ENCODE measurements at places on chromosomes 12 and 14.

DNA sequence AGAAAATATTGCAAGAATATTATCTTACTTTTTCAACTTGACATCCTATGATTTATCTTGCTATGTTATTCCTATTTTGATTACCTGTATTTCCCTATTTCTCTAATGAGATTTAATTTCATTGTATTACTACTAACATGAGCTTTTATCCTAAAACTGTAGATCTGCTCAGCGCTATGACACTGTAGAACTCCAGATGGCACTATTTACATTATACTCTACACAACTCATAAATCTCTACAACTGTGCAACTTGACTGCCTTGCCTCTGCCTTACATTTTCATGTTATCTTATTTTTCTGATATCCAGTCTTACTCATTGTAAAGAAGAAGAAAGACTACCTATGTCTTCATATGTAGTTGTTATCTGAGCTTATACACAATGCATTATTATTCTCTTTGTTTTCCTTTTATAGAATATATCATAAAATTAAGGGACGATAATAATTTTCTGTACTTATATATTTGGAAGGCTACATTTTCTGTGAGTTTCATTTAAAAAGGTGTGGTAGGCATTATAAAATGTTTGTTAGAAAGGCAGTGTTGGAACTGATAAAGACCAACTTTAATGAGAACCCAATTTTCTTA lies 24.1 kb downstream of the NUP37 start:
- DNase-seq, result no peak

DNA sequence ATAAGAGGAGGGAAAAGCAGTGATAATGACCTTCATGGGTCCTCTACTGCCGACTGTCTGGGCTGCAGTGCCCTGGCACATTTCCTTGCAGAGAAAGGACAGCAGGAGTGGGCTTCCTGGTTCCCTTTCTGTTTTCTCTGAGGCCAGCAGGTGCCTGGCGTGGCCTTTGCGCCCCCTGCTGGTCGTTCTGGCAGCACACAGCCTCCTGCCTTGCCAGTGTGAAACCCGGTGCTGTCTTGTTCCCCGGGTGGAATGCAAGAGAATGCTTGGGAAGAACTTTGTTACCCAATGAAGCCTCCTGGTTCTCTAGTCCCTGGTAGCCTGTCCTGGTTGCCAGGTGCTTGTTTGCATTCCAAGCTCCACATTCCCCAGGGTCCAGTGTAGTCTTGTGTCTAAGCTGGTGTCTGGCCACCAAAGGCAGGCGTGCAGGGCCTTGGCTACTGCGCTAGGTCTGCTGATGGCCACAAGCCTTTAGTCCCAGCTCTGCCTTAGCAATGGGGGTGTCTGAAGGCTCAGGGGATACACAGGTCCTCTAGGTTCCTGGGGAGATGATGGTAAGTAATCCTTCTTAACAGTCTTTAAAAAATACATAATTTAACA lies 1392.4 kb upstream of the TMEM132C start:
- no peak for DNase-seq

DNA sequence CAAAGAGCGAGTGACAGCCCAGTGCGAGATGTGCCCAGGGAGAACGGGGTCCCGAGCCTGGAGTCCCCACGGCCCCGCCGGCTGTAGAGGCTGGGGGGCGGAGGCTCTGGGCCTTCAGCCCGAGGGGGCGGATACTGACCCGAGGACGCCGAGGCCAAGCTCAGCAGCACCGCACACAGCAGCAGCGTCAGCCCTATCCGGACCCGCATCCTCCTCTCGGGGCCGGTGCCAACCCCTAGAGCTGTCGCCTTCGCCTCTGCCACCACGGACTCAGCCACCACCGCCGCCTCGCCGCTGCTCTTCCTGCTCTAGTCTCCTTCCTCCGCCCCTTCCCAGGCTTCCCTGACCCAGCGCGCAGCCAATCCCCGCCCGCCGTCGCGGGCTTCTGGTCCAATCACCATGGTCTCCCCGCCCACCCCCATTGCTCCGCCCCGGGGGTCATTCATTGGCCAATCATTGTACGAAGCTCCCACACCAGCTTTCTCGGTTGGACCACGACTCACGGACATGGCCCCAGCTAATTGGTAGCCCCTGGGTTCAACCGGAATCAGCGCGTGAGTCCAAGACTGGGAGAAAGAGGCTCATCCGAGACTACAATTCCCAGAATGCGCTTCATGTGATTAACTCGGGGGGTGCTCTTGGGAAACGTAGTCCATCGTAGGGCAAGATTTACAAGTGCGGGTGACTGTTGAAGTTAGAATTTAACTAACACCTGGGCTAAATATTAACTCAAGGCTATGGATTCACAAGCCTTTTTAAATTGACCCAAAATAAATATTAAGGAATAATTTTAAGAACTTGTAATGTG lies at the start of gene SEL1L:
Gene SEL1L, minus strand, starts transcription at position 318 of the 808 bp plus-strand sequence. Its CDS starts 109 bp downstream, at position 209.
- DNase-seq, result peak; percentile 99

DNA sequence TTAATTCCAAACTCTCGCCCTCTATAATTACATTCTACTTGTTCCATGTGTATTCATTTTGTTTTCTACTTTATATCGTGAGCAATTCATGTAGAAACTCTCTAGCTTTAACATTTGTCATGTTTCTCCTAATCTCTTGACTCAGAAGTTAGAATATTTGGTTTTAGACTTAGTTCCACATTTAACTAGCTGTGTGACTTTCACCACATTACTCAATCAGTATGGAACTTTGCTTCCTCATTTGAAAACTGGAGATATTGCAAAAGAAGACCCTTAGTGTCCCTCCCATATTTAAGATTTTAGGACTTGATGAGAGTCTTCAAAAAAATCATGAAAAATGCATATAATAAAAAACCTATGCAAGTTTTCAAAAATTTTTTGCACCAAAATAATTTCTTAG lies 447.5 kb downstream of the GXYLT1 start:
- DNase-seq, result no peak

- DNase-seq, result no peak
These were observed 9.2 kb downstream of the FOXN4 start for GRCh38 chr12:109299849-109300248.

DNA sequence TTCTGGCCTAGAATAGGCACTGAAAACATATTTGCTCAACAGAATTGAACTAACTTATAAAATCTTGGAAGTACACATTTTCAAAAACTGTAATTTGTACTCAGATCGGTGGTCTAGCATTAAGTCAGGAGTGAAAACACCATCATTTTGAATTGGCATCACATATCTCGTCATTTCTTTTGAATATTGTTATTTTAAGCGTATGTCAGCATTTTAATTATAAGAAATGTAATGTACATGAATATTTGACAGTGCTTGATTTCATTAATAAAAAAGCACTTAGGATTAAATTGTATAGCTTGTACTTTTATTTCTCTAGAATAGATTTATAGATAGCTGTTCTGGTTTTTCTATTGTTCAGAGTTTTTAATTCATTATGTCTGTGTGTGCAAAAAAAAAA lies 892.2 kb downstream of the BCL11B start:
- no peak for DNase-seq

- DNase-seq, result no peak
These were observed 22.2 kb downstream of the JAG2 start for GRCh38 chr14:105146181-105146975.

DNA sequence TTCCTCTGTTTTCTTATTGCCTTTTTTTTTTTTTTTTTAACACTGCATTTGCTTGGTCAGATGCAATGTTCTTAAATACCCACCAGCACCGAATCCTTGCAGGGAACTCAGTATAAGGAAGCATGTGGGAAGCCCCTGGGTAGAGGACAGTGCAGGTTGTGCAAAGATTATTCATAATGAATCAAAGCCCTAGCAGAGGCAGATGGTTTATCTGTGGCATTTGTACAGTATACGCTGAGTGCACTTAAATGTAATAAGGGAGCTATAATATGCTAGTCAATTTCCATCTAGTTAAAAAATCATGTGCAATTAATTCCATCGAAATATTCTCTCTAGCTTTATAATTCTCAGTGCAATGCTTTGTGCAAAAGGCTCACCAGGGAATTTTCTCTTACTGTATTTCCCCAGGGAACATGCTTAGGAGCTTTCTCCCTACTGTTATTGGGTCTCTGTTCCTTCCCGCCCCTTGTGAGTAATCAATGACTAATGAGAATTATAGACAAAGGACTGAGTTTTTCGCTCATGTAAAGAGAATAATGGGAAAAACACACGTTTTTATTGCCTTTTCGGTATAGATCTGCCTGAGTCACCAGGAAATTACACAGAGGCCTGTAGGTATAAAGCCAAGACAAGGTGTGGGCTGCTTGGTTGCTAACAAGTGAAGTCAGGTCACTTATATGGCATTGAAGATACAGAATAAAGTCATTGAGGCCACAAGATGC lies 1214.3 kb upstream of the TMEM132C start:
- no peak for DNase-seq

DNA sequence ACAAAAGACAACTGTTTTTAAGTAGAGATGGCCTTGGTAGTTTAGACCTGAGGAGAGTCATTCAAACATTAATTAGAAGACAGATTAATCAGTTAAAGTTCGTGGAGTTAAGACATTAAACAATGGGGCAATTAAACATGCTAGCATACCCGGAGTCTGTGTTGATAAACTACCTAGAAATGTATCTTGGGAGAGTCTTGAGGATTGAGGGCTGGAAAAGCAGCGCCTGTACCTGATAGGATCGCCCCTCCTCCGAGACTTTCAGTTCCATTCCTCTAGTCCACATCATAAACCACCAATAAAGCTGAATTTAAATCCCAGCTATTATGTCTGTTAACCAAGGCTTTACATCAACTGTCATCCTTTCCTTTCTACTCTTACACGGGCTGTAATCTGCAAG lies 1.0 kb upstream of the KRAS start:
- no peak for DNase-seq

GRCh38 chr12:26273811-26274210 lies 78.4 kb downstream of the SSPN start:
- DNase-seq, result no peak

GRCh38 chr14:98598576-98598975 lies 673.4 kb downstream of the BCL11B start:
- DNase-seq, result no peak

DNA sequence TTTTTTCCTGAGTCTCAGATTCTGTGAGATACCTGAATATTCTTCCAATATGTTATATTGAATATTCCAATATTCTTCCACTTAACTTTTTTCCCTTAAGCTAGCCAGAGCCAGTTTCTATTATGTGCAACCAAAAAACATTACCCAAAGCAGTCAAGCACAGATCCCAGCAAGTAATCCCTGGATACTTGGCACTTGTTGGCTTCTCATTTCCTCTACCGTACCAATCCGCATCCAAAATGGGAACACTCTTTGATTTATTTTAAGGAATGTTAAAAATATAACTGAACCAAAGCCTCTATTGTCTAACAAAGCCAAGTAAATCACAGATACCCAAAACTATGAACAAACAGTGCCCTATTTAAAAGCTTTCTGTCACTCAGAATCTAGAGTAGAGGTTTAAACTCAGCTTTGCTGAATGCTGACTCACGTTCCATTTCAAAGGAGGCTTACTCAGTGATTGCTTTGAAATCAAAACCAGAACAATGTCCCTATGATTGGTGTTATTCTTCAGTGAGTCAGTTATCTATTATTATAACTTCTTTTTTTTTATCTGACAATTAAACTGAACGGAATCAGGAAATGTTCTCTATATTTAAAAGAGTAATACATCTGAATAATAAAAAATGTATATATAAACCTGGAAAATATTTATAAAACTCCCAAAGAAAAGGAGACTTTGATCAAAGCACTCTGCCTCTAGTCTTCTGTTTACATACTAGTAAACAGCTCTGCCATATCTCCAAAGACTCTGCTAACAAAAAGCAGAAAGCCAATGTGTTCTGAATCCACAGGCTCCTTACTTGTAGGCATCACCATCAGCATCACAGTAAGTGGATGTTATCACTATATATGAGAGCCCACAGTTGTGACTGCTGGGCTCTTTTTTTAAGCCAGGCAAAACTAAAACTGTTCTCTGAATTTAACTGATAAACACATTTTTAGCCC lies 360.8 kb downstream of the CCDC91 start:
- no peak for DNase-seq

DNA sequence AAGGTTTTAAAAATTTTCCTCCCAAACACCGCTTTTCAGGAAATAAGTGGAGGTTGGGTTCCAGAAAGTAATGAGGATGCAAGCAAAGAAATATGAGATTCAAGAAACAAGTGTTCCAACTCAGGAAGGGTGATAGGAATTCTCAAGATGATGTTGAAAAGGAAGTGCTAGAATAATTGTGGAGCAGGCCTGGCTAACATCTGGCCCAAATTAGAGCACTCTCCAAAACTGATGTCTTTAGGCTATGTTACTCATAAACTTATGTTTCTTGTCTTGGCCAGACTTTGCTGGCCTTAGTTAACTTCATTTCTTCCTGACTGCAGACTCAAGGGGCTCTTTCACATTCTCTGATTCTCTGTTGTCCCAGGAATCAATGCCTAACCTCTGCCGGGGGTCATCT lies 116.3 kb downstream of the TMTC3 start:
- no peak for DNase-seq

DNA sequence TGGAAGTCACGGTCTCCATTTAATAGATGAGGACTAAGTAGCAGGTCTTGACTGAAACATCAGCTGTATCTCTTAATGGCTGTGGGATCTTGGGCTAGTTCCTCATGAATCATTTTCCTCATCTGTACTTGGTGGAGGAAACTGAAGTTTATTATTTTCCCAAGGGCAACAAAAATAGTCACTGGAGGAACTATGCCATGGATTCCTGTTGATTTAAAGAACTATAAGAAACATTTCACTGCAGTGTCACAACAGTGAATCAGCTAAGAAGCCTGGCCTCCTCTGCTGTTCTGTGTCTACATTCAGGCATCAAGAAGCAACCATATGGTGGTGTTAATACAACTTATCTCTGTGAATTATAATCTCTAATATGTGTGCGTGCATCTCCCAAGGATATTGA lies 200.5 kb downstream of the STXBP6 start:
- no peak for DNase-seq

GRCh38 chr12:12032260-12032791 lies 38.4 kb upstream of the BCL2L14 start:
- no peak for DNase-seq

- no peak for DNase-seq
These were observed 38.6 kb downstream of the EID3 start for GRCh38 chr12:104342147-104342546.

GRCh38 chr12:123064366-123064765 lies 83.9 kb downstream of the ARL6IP4 start:
- DNase-seq, result no peak

- no peak for DNase-seq
These were observed 12.9 kb downstream of the RIOX1 start for GRCh38 chr14:73503648-73504047.

DNA sequence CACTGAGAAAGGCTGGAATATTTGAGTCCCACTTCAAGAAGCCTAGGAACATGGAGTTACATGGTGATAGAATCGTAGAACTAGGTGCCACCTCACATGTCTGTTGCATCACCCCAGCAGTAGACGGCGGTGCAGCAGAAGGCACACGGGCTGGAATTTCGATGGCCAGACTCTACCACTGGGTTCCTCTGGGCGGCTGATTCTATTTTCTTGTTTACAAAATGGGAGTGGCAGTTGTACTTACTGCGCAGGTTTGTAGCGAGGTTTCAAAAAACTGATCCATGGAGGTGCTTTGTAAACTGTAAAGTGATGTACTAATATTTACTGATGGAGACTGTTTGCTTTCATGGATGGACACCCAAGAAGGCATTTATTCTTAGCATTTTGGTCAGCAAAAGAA lies 45.7 kb downstream of the WDR20 start:
- DNase-seq, result no peak

Data from right renal cortex interstitium (tissue), 3 donors.